ENCODE measurements at places on chromosomes 2 and 18.

GRCh38 chr2:197543206-197543605 lies 27.3 kb downstream of the MOB4 start:
- no peaks in the 10 kb centered on the region for H3K4me1 ChIP-seq
- DNase-seq = no peak
- no peak overlapping the region for H3K27ac ChIP-seq
- H3K4me3 ChIP-seq = no peak overlapping the region
- no peaks in the 10 kb centered on the region for H3K27me3 ChIP-seq
- H3K36me3 ChIP-seq = peaks cover 8% of the 10 kb centered on the region

DNA sequence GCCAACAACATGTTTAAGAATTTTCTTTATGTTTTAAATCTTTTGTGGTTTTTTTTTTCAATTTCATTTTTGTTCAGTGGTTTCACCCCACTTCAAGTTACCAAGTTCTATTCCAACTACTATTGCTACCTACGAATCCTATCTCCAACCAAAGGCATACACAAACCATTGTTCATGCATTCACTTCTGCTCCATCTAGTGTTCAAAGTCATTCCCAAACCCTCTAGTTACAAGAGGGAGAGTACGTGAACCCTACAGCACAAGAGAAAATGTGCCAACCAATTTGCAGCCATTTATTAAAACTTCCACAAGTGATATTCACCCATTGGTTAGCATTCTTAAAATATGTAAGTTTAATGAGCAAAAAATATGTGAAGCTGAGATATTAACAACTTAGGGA lies 295.1 kb upstream of the KYNU start:
- no peak for DNase-seq
- H3K27ac ChIP-seq = no peak overlapping the region
- H3K27me3 ChIP-seq = no peaks in the 10 kb centered on the region
- H3K4me1 ChIP-seq = no peaks in the 10 kb centered on the region

DNA sequence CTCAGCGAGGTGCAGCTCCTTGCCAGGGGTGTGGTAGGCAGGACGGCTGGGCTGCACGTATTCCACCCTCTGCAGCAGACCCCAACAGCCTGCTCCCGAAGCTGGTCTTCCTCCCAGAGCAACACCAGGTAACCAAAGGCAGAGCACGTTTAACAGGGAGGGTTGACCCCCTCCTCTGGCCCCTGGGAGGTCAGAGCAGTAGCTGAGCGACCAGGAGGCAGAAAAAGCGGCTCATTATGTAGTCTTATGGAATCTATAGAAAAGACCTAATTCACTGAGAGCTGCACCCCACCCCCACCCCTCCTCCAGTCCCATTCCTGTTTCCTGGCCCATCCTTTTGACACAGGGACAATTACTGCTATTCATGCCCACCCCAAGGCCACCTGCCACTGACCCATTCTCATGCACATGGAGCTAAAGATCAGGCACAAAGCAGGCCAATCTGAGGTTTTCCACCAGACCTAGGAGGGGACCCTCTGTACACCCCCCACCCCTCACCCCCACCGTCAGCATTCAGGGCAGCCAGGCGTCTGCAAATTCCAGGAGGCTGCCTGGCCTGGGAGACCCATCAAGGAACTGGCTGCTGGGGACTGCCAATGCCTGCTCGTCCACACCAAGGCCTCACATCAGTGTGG lies 60.9 kb upstream of the FZD7 start:
- DNase-seq = no peak
- peaks cover 32% of the 10 kb centered on the region for H3K4me1 ChIP-seq
- no peaks in the 10 kb centered on the region for H3K27me3 ChIP-seq
- H3K27ac ChIP-seq = no peak overlapping the region
- H3K36me3 ChIP-seq = no peaks in the 10 kb centered on the region
- H3K4me3 ChIP-seq = no peak overlapping the region

GRCh38 chr18:28494151-28494550 lies 317.2 kb upstream of the CDH2 start:
- H3K4me1 ChIP-seq = no peaks in the 10 kb centered on the region
- DNase-seq = no peak
- H3K27ac ChIP-seq = no peak overlapping the region
- H3K4me3 ChIP-seq = no peak overlapping the region
- no peaks in the 10 kb centered on the region for H3K27me3 ChIP-seq
- no peaks in the 10 kb centered on the region for H3K36me3 ChIP-seq

- no peaks in the 10 kb centered on the region for H3K4me1 ChIP-seq
- no peak overlapping the region for H3K27ac ChIP-seq
- no peaks in the 10 kb centered on the region for H3K27me3 ChIP-seq
- no peak for DNase-seq
- no peaks in the 10 kb centered on the region for H3K36me3 ChIP-seq
Observed at GRCh38 chr2:231239751-231240150, 41.3 kb downstream of the ARMC9 start.

- no peak for DNase-seq
- no peak overlapping the region for H3K4me3 ChIP-seq
- no peaks in the 10 kb centered on the region for H3K36me3 ChIP-seq
- no peaks in the 10 kb centered on the region for H3K4me1 ChIP-seq
- no peak overlapping the region for H3K27ac ChIP-seq
- no peaks in the 10 kb centered on the region for H3K27me3 ChIP-seq
Observed at GRCh38 chr18:60322591-60322990, 50.0 kb downstream of the MC4R start.

- no peak for DNase-seq
- H3K36me3 ChIP-seq = no peaks in the 10 kb centered on the region
- no peaks in the 10 kb centered on the region for H3K4me1 ChIP-seq
- no peak overlapping the region for H3K27ac ChIP-seq
- H3K27me3 ChIP-seq = peaks cover 35% of the 10 kb centered on the region
Observed at GRCh38 chr2:95073856-95074662, 47.5 kb downstream of the MRPS5 start.

DNA sequence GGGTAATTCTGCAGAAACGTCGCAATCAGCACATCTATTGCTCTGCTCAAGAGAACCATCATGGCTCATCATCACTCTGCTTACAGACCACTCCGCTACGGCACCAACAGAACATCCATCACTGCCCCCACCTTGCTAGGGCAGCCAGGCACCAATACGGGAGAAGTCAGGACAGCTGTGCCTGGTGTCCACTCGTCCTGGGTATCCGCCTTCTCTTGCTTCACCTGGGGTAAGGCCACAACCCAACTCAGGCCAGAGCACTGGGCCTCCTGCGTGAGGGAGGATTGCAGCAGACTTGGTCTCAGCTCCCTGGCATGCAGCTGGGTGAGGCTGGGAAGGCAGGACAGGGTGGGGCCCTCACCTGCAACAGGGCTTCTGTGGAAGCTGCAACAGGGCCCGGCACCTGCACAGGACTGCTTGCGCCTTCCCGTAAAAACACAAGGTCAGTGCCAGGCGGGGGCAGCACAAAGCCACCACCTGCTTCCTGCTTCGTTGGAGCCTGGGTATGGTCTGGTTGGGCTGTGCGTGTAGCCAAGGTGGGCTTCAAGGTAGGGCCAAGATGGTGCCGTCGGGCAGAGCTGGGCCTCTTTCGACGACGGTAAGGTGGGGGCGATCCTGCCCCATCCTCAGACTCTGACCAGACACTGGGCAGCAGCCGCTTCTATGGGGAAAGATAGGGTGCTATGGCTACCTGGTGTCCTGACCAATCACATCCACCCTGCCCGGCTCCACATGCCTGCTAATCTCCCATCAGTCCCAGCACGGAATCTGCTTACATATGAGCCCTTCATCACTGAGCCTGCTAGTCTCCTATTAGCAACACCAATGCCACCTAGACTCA lies 7.1 kb upstream of the CFAP53 start:
- H3K27ac ChIP-seq = no peak overlapping the region
- DNase-seq = no peak

DNA sequence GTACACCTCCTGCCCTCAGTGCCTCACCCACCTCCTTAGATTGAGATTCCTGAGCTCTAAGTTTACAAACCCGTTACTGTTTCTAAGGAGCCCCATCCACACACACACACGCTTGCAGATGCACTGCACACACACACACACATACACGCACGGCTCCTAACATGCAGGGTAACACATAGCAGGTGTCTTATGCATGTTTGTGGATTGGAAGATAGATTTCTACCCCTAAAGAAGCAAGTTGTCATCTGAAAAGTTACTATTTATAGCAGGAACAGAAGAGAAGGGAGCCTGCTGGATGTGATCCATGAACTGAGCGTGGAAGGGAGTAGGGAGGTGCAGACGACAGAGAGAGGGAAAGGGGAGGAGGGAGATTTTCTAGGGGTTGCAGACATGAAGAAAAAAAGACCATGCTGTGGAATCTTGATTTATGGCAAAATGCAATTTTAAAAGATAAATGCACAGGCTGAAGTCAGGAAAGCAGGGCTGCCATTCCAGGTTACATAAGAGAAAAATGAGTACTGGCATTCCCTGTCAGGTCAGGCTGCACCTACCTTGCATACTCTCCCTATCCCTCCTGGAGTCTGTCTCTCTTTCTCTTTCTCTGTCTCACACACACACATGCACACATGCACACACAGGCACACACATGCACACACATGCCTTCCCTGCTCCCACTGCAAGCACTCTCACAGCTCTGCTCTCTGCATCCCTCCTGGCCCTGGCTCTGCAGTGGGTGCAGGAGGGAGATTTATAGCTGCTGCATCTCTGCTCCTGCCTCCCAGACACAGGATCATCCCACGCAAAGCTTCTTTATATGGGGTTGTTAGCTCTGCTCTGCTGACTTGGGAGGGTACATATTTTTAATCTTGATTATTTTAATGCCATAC lies 192.6 kb upstream of the MYT1L start:
- H3K4me3 ChIP-seq = no peak overlapping the region
- H3K27ac ChIP-seq = no peak overlapping the region
- DNase-seq = no peak
- no peaks in the 10 kb centered on the region for H3K27me3 ChIP-seq

GRCh38 chr18:75592527-75592926 lies 165.0 kb upstream of the SMIM21 start:
- no peak overlapping the region for H3K27ac ChIP-seq
- DNase-seq = no peak
- no peaks in the 10 kb centered on the region for H3K4me1 ChIP-seq
- H3K36me3 ChIP-seq = no peaks in the 10 kb centered on the region
- H3K4me3 ChIP-seq = no peak overlapping the region

DNA sequence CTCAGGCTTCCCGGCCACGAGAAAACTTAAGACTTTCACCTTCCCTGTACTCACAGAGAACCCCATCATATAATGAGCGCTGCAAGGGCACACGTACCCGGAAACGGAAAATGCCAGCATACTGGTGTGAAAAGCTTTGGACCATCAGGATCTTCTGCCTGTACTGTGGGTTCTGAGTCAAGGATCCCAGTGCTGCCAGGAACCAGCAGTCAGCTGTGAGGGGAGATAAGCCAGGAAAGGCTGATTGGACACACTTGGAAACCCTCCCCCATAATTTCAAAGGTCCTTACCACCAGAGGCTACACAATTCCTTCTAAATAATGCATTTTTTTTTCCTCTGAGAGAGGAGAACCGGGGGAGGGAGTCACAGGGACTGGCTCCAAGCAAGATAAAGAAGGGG lies 31.4 kb downstream of the CAPN13 start:
- H3K4me1 ChIP-seq = peaks cover 12% of the 10 kb centered on the region
- H3K4me3 ChIP-seq = no peak overlapping the region
- DNase-seq = peak; percentile 76
- H3K27ac ChIP-seq = peak overlapping the region; percentile 87
- peaks cover 5% of the 10 kb centered on the region for H3K36me3 ChIP-seq

GRCh38 chr2:219766658-219767057 lies 139.2 kb downstream of the SLC4A3 start:
- H3K4me1 ChIP-seq = no peaks in the 10 kb centered on the region
- peaks cover 1% of the 10 kb centered on the region for H3K27me3 ChIP-seq
- DNase-seq = no peak
- H3K4me3 ChIP-seq = no peak overlapping the region

GRCh38 chr2:197599285-197599965 lies 76.0 kb downstream of the RFTN2 start:
- peaks cover 3% of the 10 kb centered on the region for H3K27me3 ChIP-seq
- no peak overlapping the region for H3K27ac ChIP-seq
- H3K36me3 ChIP-seq = no peaks in the 10 kb centered on the region
- H3K4me1 ChIP-seq = no peaks in the 10 kb centered on the region
- DNase-seq = no peak
- no peak overlapping the region for H3K4me3 ChIP-seq

GRCh38 chr2:232556426-232556825 lies 5.9 kb downstream of the EIF4E2 start:
- peaks cover 4% of the 10 kb centered on the region for H3K4me1 ChIP-seq
- no peak overlapping the region for H3K27ac ChIP-seq
- no peak for DNase-seq
- no peak overlapping the region for H3K4me3 ChIP-seq

DNA sequence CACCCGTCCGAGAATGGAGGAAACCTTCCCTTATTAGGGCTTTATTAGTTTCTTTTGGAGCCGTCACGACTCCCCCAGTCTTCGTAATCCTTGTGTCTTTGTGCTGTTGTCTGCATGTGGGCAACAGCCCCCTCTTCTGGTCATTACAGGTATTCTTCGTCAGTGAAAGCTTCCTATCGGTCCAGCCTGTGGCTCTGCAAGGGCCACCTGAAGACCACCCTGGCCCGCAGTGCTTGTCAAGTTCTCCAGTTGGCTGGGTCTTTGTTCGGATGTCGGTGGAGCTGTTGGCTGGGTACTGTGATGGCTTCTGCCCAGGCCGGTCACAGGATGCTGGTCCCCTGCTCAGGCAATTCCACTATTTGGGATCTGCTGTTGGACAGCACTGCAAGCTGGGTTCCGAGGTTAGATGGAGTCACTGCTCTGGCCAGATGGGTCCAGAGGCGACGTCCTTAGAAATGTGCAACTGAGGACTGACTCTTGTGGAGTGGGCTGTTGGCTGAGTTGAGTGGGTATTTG lies 19.2 kb downstream of the E2F6 start:
- no peak overlapping the region for H3K27ac ChIP-seq
- H3K27me3 ChIP-seq = no peaks in the 10 kb centered on the region
- H3K4me3 ChIP-seq = no peak overlapping the region
- H3K4me1 ChIP-seq = no peaks in the 10 kb centered on the region

DNA sequence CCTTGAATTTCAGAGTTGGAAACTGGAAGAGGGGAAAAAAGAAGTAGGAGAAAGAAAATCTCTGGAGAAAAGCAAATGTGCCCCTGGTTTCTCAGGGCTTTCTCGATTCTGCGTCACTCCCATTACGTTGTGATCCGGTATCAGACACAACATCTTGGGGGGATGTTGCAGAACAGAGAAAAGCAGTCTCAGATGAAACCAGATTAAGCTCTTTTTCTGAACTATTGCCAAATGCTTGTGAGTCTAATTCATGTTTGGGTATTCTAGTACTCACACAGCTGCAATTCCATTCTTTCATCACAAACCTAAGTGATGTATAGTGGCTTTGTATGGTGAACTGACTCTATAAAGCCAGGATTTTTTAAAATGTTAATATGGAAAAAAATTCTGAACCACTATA lies 233.2 kb downstream of the TCF4 start:
- H3K27me3 ChIP-seq = no peaks in the 10 kb centered on the region
- H3K4me3 ChIP-seq = no peak overlapping the region
- no peaks in the 10 kb centered on the region for H3K4me1 ChIP-seq
- H3K36me3 ChIP-seq = no peaks in the 10 kb centered on the region
- no peak overlapping the region for H3K27ac ChIP-seq

- no peaks in the 10 kb centered on the region for H3K4me1 ChIP-seq
- no peak overlapping the region for H3K4me3 ChIP-seq
- no peaks in the 10 kb centered on the region for H3K27me3 ChIP-seq
- no peak overlapping the region for H3K27ac ChIP-seq
- DNase-seq = no peak
Observed at GRCh38 chr2:192161656-192162290, 33.0 kb downstream of the TMEFF2 start.

Measured in small intestine (tissue), 16 donors.